ENCODE measurements at places on chromosomes 7 and 10.

DNA sequence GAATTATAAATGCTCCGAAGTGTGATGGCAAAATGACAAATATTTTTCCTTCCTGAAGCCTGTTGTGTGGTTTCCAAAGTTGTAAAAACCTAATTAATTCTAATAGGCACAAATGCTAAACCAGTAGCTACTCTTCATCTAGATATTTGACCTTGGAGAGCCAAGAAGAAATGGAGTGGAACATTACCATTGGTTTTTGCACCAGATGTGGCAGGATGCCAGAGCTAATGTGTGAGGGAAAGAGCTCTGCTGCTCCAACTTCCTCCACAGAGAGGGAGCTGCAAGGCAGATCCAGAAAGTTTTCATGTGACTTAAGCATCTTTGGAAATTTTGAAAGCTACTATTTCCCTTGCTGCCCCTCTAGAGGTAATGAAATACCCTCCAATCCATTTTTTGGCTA lies 65.1 kb upstream of the HPS1 start:
- DNase-seq, result no peak

DNA sequence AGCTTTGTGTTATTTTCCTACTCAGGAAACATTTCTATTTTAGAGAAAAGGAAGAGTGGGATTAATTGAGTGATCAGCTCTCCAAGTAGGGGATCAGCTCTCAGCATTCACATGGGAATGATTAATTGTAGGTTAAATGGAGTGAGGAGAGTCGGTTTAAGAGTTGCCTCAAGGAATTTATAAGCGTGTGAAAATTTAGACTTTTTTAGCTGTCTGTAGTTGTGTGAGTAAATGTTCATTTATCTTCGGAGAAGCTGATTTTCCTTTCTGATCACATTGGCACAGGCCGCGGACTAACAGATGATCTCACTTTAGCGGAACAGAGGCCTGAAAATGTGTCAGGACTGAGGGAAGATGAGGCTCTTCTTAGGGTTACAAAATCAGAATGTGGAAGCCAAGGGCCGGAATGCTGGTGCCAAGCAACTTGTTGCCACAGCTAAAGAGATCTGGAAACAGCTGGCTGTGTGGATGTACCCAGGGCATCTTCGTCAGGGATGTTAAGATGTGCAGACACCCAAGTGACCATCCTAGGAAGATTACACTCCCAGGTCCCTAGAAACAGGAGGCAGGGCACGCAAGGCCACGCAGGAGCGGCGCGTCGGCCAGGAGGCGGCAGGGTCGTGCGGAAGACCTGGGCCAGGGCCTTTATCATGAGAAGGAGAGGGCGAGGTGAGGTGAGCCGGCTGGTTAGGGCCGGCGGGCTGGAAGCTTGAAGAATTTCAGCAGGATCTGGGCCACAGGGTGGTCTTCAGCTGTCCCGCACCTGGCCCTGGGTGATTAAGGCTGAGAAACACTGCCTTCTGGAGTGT lies 35.1 kb upstream of the TTYH3 start:
- no peak for DNase-seq

- DNase-seq, result no peak
These were observed 1.1 kb upstream of the IQUB start for GRCh38 chr7:123535517-123535916.

DNA sequence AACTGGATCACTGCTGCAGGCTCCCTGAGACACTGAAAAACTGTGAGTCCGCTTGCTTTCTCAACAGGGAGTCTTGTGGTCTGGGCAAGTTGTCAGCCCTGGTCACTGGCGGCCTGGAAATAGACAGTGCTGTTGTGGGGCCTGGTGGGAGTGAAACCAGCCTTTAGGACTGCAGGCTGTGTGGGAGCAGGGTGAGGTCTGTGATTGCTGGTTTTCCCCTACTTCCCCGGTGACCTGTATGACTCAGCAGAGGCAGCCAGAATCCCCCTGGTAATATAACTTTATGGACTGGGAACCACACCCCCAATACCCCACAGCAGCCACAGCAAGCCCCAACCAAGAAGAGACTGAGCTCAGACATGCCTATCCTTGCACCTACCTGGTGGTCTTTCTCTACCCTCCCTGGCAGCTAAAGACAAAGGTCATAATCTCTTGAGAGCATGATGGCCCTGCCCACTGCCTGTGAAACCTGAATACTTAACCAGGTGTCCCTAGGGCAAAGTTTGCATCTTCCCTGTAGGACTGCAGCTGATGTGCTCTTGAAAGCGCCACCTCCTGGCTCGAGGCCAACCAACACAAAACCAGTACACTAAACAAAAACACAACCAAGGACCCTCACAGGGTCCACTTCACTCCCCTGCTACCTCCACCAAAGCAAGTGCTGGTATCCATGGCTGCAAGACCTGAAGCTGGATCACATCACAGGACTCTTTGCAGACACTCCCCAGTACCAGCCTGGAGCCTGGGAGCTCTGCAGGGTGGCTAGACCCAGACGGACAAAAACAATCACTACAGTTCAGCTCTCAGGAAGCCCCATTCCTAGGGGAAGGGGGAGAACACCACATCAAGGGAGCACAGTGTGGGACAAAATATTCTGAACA lies 7.2 kb upstream of the ADAM22 start:
- DNase-seq, result no peak

GRCh38 chr10:18455086-18455884 lies 196.1 kb downstream of the NSUN6 start:
- no peak for DNase-seq

DNA sequence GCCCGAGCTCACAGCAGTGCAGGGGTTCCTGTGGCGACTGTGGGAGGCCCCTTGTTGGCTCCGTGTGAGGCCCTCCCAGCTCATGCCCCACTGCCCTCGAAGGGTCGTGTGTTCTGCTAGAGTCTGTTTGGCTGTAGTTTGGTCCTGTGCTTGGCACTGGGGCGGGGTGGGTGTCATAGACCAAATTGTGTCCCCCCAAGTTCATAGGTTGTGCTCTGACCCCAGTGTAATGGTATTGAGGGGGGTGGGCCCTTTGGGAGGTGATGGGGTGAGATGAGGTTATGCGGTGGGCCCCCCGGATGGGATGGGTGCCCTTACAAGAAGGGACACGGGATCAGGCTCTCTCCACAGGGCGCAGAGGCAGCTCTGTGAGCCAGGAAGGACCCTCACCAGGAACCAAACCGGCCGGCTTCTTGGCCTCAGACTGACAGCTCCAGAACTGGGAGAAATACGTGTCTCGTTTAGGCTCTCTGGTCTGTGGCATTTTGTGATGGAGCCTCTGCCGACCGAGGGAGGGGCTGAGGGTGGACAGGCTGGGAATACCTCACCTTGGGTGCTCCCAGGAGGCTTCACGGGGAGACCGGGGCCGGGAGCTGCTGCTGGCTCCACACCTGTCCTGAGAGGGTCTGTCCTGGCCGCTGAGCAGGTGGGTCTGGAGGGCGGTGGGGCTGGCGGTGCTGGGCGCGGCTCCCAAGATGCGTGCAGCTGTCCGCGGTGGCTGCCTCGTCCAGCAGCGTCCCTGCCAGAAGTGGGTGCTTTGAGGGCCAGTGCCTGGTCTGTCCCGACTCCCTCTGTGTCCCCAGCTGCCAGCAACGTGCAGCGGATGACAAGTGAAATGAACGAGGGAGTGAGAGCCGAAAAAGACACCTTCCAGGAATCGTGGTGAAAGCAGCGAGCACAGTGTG lies 89.4 kb downstream of the INPP5A start:
- DNase-seq, result no peak

DNA sequence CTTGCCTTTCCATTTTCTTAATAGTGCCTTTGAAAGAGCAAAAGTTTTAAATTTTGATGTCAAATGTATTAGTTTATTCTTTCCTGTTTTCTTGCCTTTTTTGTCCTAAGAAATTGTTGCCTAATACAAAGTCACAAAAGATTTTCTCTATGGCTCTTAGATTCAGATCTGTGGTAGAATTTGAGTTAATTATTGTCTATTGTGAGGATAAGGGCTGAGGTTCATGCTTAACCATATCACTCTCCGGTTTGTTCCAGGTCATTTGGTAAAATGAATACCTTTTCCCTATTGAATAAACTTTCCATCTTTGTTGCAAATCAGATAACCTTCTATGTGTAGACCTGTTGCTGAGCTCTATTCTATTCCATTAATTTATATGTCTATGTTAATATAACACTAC lies 96.0 kb downstream of the NOD1 start:
- no peak for DNase-seq

DNA sequence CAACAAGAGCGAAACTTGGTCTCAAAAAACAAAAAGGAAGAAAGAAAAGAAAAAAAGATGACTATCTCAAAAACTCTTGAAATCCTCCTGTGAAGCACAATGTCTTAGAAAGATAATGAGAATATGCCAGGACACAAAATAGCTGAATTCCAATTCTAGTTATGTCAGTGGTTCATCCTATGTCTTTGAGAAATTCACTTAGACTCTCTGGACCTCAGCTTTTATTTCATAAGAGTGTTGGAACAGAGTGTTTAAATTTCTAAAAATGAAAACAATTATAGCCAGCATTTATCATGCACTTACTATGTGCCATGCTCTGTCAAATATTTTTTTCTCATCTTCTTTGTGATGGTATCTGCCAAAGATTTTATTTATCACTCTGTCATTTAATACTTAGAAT lies 13.3 kb upstream of the HYCC1 start:
- no peak for DNase-seq

DNA sequence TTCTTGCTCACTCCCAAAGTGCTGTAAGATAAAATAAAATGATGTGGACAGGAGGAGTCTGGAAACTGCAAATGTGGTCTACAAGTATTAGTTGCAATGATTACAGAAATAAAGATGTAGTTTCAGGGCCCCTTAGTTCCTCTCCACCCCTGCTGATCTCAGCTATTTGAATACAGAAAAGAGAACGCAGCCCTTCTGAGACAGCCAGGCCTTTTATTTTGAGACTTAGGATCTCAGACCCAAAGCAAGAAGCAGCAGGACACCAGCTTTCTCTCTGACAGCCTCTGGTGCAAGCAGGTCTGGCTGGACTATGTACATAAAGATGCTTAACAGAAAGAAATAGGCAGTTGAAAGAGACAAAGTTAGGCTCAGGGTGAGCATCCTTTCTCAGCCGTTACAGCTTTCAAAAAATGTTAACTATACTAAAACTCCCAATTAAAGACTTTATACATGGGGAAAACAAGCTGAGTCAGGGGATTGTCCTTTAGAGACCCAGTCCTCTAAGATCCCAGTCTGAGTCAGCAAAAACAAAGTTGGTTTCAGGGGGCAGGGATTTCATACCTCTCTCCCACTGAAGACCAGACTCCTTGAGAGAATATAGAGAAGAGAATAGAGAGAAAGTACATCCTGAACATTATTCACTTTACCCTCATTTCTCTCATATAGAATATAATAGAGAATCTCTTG lies 220.4 kb downstream of the TMEM178B start:
- DNase-seq, result no peak
